ENCODE measurements at places on chromosomes 3 and 15.

DNA sequence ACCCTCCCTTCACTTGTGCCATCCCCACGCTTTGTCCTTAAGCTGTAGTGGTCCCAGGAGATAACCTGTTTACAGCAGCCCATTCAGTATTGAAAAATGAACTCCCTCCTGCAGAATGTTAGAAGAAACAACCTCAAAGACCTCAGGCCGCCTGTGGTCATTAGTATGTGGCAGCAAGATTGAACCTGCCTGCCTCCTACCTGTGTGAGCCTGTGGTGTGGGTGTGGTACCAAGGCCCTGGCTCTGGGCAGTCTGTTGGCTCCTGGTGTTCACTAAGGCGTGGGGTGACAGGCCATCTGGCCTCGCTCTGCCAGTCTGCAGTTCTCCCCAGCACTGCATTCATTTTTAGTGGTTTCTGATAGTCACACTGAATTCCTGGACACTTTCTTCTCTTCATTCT lies 21.0 kb downstream of the LSM3 start:
- DNase-seq, result no peak

DNA sequence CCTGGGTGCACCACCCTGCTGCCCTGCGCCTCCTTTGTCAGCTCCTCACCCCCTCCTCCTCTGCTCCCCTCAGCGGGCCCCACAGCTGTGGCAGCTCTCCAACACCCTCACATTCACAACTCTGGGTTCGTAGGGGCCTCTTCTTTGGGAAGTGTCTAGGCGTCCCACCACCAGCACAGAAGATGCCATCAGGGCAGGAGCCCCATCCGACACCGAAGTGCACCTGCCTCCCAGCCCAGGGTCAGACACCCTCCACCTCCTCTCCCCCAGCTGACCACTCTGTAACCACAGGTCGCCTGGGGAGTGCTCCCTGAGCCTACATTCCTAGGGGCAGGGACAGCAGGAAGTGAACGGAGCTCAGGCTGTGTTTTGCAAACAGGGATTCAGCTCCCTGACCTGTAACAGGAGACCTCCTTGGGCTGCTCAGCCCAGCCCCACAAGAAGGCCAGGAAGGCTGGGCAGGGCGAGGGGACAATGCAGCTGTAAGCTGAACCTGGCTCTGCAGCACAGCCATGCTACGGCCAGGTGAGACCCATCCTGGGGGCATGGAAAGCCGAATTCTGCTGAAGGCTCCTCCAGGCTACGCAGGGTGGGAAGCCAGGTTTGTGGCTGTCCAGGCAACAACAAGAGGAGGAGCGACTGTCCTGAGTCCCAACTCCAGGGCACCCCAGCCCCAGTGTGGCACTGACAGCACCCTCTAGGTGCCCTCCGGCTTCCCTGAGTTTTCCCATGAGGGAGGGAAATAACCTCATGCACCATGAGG lies 269.0 kb downstream of the GOLGA6L6 start:
- no peak for DNase-seq

GRCh38 chr15:87961851-87962420 lies 294.6 kb downstream of the NTRK3 start:
- no peak for DNase-seq

- DNase-seq, result no peak
Observed at GRCh38 chr15:62684123-62684808, 358.3 kb upstream of the TPM1 start.

- DNase-seq, result no peak
Observed at GRCh38 chr15:36106640-36107335, 472.6 kb upstream of the CDIN1 start.

DNA sequence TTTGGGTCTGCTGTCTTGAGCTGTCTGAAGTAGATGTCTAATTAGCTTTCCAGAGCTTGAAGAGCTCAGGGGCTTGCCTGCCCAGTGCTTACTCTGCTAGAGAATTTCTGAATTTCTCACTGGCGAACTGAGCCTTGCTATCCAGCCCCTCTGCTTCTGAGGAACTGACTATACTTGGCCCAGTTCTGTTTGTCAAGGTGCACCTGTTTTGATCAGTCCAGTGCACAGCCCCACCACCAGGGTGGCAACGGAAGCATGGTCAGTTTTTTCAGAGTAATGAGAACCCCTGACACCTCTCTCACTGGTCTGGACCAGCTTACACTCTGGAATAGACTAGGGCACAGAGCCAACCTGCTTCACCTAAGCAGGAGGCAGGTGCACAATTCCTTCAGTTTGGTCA lies 25.2 kb downstream of the ITGB5 start:
- no peak for DNase-seq

GRCh38 chr3:23219117-23219516 lies 16.0 kb downstream of the UBE2E2 start:
- DNase-seq, result peak; percentile 58

DNA sequence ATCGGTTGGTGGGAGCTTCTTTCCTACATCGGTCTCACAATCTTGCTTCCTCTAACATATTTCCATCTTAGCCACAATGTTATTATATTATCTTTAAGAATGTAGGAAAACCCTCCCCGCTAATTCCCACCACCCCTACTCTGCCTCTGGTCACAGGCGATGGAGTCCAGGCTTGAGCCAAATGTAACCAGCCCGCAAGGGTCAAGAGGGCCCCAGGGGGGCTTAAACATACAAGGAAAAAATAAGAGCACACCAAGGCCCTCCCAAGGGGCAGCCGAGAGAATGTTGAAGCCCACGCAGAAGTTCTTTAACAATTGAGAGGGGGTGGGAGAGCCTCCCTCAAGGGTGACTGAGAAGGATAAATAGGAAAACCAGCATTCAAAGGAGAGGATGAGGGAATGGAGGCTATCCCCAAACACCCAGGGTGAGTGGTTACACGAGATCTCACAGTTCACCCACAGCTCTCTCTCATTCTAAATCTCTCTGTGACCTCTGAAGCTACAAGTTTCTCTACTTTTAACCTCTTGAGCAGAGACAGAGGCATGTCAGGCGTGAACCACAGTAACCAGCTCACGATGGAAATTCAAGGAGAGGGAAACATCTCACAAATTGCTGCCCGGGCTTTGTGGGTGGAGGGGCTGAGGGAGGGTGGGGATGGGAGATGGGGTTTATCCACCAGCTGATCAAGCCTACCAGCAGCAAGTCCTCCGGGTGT lies 31.4 kb upstream of the UACA start:
- DNase-seq, result no peak

- no peak for DNase-seq
Observed at GRCh38 chr15:63941698-63942465, 104.4 kb downstream of the DAPK2 start.

- DNase-seq, result no peak
Observed at GRCh38 chr3:100975714-100976113, 17.5 kb downstream of the ABI3BP start.

- no peak for DNase-seq
Observed at GRCh38 chr3:52391096-52391495, 53.8 kb downstream of the SEMA3G start.

DNA sequence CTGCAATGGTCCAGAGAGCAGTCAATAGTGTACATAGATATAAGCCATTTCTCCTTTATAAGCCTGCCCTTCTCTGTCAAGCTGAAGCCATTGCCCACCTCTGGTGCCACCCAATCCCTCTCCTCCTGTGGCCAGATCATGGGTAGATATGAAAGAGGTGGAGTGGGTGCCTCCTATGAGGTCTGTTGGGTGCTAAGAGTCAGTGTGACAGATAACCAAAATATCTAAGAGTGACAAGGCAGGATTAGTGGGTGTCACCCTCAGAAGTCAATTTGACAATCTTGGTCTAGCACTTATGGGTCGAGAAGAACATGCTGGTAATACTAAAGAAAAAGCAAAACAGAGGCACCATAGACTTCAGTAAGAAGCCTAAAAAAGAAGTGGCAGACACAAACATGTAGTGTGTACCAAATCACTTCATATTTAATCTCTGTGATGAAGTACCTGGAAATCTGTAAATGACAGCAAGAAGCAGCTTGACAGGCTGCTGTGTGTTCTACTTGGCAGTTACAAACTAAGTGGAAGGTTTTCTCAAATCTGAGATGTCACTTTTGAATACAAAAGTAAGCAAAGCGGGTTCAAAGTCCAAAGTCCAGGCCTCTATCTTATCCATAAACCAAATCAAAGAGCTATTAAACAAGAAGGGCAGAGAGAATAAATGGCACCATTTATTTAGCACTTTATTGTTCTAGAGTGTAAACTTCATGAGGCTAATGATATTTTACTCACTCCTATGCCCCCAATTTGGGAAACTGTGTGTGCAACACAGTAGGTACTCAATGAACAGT lies 118.9 kb upstream of the EOMES start:
- no peak for DNase-seq

GRCh38 chr15:97235611-97235985 lies 724.9 kb upstream of the ARRDC4 start:
- peak; percentile 18 for DNase-seq

GRCh38 chr15:99435113-99435695 lies 130.6 kb upstream of the MEF2A start:
- DNase-seq, result no peak

DNA sequence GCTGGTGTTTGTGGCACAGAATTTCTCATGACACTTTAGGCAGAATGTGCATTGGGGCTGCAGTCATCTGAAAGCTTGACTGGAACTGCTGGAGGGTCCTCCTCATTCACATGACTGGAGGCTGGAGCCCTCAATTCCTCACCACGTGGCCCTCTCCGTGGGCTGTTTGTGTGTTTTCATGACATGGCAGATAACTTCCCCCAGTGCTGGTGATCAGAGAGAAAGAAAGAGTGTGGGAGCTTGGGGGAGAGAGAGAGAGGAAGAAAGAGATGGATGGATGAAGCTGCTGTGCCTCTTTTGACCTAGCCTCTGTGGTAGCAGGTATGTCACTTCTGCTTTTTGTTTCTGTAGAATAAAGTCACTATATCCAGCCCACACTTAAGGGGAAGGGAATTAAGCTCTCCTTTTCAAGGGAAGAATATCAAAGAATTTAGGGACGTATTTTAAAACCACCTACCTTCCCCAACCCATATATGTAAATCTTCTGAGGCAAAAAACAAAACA lies 169.6 kb upstream of the IL12A start:
- DNase-seq, result no peak

DNA sequence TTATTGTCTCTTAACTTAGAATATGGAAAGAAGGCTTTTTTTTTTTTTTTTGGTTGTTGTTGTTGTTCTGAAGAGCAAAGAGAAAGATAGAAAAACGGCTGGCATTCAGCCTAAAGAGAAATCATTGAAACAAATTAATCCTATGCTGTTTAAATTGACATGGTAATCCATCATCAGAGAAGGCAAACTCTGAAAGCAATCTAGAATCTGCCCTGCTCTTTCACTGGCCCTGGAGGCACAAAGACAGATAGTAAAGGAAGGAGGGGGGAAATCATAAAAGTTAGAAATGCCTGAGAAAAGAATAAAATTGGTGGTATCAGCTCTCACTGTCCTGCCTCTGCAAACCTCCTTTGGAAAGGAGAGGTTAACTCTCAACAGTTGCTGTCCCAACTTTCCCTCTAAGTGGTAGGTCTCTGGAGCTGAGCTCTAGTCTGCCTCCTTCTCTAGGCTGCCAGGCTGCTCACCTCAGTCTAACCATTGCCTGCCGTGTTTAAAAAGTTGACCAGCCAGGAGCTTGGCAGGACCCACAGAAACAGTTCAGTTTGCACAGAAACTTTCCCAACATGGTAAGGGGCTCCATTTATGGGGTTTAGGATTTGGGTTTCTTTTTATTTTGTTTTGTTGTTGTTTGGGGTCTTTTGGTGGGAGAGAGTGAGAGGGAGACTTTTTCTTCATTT lies 13.4 kb upstream of the NR2F2 start:
- DNase-seq, result no peak

GRCh38 chr3:126306888-126307482 lies 50.2 kb downstream of the KLF15 start:
- no peak for DNase-seq

DNA sequence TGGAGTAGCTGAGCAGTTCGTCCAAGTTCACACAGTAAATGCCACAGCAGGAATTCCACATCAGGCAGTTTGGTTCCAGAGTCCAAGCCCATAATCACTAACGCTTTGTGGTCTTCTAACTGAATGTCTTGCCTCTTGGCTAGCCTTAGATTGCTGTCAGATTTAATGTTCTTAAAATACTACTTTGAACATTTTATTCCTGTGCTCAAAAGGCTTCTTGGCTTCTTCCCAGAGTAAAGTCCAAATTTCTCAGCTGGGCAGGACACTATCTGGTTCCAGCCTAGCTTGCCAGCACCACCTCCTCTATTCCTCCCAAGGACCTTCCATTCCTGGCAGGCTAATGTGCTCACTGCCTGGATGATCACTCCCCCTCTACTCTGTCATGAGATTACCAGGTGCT lies 256.9 kb downstream of the SQOR start:
- DNase-seq, result no peak

GRCh38 chr15:83973816-83974215 lies 261.8 kb upstream of the GOLGA6L4 start:
- DNase-seq, result no peak

DNA sequence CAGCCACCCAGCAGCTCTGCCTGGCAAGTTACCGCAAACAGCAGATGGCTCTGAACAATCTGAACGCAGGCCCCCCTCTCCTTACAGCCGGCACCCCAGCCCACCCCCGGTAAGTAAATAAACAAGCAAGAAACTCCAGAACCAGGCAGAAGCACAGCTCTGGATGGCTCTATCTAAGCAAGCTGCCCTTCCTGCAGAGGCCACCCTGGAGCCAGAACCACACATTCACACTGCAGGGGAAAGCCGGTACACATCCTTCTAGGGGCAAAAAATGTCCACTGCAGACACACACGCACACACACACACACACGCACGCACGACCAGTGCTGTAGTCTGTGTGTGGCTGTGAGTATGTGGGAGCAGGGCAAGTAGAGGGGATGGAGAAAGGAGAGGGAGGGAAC lies 63.9 kb downstream of the ADCY5 start:
- no peak for DNase-seq

DNA sequence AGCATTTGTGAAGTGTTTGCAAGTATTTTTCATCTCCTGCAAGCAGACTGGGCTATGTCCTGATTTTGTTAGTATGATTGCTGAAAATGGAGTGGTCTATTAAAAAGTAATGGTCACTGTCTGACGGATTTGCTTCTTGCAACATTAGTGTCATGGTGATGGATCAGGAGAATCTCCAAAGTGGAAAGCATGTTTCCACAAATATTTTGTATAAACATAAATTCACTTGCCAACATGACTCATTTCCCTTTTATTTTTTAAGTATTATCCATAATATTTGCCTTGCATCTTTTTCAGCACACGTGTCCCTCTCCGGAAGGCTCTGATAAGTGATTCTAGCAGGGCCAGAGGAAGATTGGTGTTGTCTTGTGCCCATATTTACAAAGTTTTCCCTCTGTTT lies 27.4 kb upstream of the CACNA2D3 start:
- DNase-seq, result no peak

- DNase-seq, result no peak
Observed at GRCh38 chr3:139261754-139262586, 81.8 kb upstream of the MRPS22 start.

DNA sequence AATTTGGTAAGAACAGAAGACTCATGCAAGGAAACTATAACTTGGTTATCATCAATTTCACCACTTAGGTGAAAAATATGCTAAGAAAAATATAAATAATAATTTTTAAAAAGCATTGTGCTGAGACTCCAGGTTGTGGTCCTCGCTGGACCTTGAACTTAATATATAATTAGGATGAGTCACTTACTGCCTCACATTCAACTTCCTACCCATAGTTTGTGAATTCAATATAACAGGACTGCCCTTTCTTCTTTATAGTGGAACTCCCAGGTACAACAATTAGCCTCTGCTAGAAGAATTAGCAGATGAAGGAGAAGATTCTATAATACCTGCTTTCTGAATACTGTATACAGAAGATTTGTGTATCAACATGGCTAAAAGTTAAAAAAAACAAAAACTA lies 149.1 kb upstream of the SPRED1 start:
- DNase-seq, result no peak

All from MM.1S (cell line).